ENCODE measurements at places on chromosomes 6 and 20.

GRCh38 chr6:157092736-157093135, 230.6 kb downstream of the TMEM242 start:
- DNase-seq: no peak

DNA sequence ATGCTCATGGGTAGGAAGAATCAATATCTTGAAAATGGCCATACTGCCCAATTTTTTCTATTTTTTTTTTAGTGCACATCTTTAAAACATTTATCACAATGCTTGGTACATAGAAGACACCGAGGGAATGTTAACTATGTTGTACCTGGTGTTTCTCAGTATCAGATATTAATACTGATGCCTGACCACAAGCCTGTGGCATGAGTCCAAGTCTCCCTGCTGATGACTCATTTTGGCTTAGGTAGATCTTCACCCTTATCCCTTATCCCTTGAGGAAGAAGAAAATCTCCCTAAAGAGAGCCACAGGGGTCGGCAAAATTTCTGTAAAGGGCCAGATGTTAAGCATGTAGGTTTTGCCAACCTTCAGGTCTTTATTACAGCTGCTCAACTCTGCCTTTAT, 14.5 kb downstream of the CD109 start:
- no peak for DNase-seq

DNA sequence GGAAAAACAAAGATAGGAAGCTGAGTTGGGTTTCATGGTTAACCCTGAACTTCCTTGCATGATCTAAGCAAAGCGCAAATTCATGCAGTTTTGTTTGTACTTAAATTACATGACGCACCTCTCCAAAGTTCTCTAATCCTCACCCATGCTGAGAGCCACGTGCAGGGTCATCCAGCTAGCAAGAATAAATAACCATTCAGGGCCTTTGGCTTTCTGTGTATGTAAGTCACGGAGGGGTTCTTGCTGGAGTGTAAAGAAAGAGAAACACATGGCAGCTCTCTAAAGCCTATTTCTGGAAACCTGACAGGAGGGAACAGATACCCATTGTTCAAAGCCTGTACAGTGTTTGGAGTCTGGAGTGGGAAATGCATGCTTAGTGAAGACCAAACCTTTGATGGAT, 171.7 kb upstream of the CCN2 start:
- DNase-seq: peak; percentile 21

DNA sequence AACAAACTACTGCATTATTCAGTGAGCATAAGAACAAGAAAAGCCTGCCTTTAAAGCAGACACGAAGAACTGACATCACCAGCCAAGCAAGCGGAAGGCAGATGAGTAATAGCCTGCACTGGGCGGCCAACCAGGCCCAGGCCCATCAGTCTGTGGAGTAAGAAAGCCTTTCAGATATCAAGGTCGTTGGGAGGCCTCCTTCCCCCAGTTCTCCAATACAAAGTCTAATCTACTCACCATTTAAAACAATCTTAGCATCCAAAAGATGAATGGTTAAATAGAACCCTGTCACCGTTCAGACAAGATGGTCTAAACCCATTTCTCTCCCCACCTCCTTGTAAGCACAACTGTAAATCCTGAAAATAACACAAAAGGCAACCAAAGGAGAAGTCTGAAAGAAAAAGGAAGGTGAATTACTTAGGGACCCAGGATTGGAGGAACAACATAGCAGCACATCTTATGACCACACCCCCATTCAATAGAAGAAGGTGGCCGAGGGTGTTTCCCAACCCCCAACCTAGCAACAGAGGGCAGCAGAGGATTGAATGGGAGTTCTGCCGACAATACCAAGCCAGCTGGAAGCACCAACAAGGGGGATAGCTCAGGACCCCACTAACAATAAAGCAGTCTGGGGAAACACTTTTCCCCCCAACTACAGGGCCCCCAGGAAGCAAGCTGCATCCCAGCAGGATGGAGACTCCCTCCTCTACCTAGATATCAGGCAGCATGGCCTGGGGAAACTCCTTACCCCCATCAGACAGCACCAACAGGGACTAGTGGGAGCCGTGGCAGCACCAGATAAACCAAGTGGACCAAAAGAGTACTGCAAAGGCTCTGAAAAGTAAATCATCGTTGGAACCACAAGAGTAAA, 67.9 kb downstream of the ZHX3 start:
- DNase-seq: peak; percentile 43

GRCh38 chr6:56790414-56790813, 147.7 kb upstream of the DST start:
- no peak for DNase-seq
